ENCODE measurements at places on chromosomes 1 and 21.

DNA sequence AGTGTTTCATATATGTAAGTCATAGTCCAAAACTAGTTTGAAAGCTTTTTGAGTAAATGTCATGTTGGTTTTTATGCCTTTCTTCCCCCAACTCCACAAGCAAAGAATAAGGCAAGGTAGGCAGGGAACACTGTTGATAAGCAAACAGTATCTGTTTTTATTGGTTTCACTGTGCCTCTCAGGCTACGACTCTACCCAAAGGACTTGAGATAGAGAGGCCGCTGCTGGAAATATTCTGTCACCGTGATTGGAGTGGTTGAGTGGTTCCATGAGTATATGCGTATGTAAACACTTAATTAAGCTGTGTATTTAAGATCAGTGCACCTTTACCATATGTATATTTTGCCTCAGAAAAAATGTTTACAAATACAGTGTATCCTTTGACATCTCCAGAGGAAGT, 138.1 kb upstream of the KIF26B start:
- DNase-seq = no peak

DNA sequence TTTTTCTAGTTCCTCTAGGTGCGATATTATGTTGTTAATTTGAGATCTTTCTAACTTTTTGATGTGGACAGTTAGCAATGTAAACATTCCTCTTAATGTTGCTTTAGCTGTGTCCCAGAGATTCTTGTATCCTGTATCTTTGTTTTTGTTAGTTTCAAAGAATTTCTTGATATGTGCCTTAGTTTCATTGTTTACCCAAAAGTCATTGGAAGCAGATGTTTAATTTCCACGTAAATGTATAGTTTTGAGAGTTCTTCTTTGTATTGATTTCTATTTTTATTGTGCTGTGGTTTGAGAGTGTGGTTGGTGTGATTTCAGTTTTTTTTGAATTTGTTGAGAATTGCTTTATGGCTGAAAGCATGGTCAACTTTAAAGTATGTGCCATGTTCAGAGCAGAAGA, 319.4 kb downstream of the PTBP2 start:
- no peak for DNase-seq

- DNase-seq = no peak
These were observed 7.0 kb upstream of the CELA2A start for GRCh38 chr1:15449567-15449966.

GRCh38 chr1:98468111-98468717, 193.3 kb upstream of the SNX7 start:
- no peak for DNase-seq
